ENCODE measurements at places on chromosomes 2 and 18.
A peak's percentile ranks its signal among the peaks of the same experiment; 100 is the strongest.

DNA sequence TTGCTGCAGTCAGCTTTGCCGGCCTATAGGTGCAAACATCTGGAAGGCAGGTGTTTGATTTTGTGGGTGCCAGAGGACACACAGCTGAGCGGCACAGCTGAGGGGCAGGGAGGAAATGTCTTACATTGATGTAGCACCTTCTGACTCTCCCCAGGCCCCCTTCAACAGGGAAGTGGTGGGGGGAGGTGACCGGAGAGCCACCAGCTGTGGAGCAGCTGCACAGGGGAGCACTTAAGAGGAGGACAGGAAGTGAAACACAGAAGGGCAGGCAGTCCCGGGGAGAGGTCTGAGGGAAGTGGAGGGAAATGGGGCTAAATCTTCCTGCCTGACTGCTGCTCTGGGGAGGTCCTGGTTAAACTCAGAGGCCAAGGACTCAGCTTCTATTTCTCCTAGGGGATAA is 409.1 kb downstream of the TNS1 start:
- H3K27ac ChIP-seq, result no peak overlapping the region
- no peaks in the 10 kb centered on the region for H3K4me1 ChIP-seq
- DNase-seq, result no peak
- no peaks in the 10 kb centered on the region for H3K27me3 ChIP-seq

DNA sequence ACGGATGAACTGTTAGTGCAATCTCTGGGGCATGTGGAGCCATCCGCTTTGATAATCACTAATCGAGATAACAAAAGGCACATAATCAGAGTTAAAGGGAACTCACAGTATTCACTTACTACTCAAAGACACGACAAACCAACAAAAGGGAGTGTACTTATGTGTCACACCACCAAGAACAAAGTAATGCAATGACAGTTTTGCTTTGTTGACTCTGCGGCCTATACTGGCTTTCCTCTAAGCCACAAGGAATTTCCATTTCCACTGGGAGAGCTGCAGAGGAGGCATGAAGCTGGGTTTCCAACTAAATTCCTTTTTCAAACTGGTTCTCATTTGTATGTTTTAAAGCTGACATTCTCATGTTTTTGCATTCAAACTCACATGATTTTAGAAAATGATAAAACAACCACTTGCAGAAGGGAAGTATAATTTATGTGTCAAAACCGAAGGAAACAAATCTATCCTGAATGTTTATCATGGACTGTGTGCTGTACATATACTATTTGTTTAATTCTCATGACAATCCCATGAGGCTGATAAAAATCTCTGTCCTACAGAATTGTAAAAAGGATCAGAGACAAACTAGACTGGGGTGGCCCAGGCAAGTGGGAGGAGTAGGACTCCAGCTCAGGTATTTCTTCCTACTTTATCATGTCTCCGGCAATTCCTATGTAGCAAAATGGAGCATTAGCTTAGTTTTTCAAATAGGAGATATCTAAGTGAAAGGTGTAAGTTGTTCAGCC is 149.6 kb upstream of the SMAD7 start:
- no peaks in the 10 kb centered on the region for H3K4me1 ChIP-seq
- no peaks in the 10 kb centered on the region for H3K36me3 ChIP-seq
- no peak overlapping the region for H3K4me3 ChIP-seq
- H3K27ac ChIP-seq, result no peak overlapping the region
- H3K27me3 ChIP-seq, result no peaks in the 10 kb centered on the region

GRCh38 chr2:207765547-207765946 is 4.2 kb downstream of the FZD5 start:
- H3K27ac ChIP-seq, result peak overlapping the region; percentile 93
- peak; percentile 79 for DNase-seq
- H3K27me3 ChIP-seq, result no peaks in the 10 kb centered on the region
- H3K4me3 ChIP-seq, result peak overlapping the region; percentile 4

DNA sequence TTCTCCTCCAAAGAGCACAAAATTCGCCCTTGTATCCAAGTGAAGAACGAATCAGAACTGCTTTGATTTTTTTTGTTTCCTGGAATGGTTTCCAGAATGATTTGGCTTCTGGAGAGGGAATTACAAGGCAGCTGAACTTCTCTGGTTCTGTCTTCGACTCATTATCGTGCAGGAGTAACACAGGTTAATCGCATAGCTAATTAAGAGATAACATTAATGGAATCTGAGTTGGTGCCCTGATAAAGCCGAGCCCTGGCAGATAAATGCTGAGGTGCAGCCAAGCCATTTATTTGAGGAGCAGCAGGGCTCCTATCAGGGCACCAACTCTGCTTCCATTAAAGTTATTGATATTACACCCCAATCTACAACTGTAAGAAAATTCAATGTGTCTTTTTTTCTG is 433.7 kb downstream of the ZNF521 start:
- H3K4me1 ChIP-seq, result no peaks in the 10 kb centered on the region
- no peaks in the 10 kb centered on the region for H3K27me3 ChIP-seq
- no peaks in the 10 kb centered on the region for H3K36me3 ChIP-seq
- no peak for DNase-seq

- H3K4me3 ChIP-seq, result no peak overlapping the region
- no peaks in the 10 kb centered on the region for H3K27me3 ChIP-seq
- no peak for DNase-seq
- no peak overlapping the region for H3K27ac ChIP-seq
Observed at GRCh38 chr18:66013969-66014368, 263.2 kb downstream of the CDH7 start.

GRCh38 chr2:22748909-22749308 is 636.1 kb upstream of the KLHL29 start:
- H3K4me1 ChIP-seq, result no peaks in the 10 kb centered on the region
- no peaks in the 10 kb centered on the region for H3K36me3 ChIP-seq
- no peak overlapping the region for H3K4me3 ChIP-seq
- H3K27me3 ChIP-seq, result no peaks in the 10 kb centered on the region
- DNase-seq, result no peak

DNA sequence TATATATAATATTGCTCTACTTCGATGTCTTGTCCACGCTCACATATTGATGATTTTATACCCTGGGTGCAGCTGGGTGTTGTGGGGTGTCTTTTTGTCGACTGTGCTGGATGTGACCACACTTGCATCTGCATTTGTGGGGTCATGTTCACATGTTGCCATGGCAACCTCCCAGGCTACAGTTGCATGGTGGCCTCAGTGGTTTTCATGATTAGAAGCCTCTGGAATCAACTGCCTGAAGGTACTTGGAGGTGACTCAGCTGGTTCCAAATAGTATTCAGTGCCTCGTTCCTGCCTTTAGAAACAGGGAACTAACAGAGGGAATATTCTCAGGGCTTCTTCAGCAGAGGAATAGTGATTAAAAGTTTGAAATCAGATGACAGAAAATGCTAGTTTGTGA is 166.3 kb upstream of the NYAP2 start:
- no peak for DNase-seq
- no peak overlapping the region for H3K4me3 ChIP-seq
- no peaks in the 10 kb centered on the region for H3K4me1 ChIP-seq

DNA sequence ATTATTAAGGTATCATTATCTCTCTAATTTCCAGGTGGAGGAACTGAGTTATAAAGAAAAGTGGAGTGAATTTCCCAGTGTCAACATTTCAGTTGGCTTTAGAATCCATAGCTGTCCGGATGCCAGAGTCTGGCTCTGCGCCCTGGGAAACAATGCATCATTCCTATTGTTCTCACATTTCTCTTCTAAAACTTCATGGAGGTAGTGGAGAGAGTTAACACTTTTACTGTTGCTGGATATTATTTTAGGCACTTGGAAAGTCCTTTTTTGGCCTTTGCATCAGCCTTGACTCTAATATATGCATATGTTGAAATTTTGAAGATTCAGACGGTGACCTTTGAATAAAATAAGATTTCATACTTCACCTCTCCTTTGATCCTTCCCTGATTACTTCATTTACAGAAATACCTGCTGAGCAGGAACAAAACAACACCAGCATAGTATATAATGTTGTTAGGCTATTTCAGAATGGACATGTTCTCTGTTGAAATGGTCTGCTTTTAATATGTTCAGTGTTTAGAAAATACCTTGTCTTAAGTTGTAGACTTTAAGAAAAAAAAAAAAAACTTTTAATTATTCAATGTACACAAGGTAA is 148.8 kb downstream of the EPHA4 start:
- H3K27me3 ChIP-seq, result no peaks in the 10 kb centered on the region
- H3K36me3 ChIP-seq, result no peaks in the 10 kb centered on the region
- DNase-seq, result no peak
- H3K4me1 ChIP-seq, result no peaks in the 10 kb centered on the region
- no peak overlapping the region for H3K27ac ChIP-seq
- H3K4me3 ChIP-seq, result no peak overlapping the region

GRCh38 chr2:28357055-28357454 is 35.6 kb upstream of the FOSL2 start:
- DNase-seq, result no peak
- no peaks in the 10 kb centered on the region for H3K36me3 ChIP-seq
- H3K27ac ChIP-seq, result no peak overlapping the region
- H3K4me3 ChIP-seq, result no peak overlapping the region

GRCh38 chr18:33585431-33585775 is 7.4 kb downstream of the ASXL3 start:
- no peak for DNase-seq
- H3K36me3 ChIP-seq, result no peaks in the 10 kb centered on the region
- no peaks in the 10 kb centered on the region for H3K4me1 ChIP-seq
- H3K27ac ChIP-seq, result no peak overlapping the region
- no peak overlapping the region for H3K4me3 ChIP-seq
- no peaks in the 10 kb centered on the region for H3K27me3 ChIP-seq

DNA sequence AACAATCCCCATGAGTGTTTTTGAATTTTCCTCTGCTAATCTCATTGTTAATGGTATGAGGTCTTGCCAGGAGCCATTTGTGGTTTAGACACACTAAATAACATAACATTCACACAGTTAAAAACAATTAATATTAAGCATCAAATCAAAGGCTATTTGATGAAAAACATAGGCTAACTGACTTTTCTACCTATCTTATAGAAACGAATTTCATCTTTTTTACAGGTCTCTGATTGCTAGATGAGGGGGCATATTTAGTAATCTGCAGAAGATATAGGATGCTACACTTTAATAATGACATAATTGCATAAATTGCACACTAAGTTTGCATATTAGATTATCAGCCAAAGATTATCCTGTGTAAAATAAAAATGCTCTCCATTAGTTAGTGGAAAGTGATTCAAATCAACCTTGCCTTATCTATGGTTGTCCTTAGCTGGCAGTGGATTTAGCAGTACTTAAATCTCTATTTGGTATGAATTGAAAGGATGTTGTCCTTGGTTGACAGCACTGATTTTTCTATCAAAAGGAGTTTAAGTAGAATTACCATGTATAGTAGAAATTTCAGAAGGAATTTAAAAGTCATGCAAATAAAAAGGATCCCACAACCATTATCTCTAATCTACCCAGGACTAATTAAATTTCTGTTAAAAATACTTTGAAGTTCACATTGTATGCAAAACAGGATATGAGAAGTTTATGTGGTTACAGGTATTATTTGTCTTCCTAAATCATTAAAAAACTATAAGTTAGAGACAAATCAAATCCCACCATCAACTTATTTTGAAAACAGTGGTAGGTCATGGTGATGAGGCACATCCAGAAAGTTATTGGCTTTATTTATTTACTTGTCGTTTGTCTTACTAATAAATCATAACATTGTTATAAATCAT is 50.6 kb upstream of the SPAG16 start:
- H3K4me1 ChIP-seq, result no peaks in the 10 kb centered on the region
- H3K27me3 ChIP-seq, result no peaks in the 10 kb centered on the region
- no peaks in the 10 kb centered on the region for H3K36me3 ChIP-seq
- DNase-seq, result no peak
- H3K4me3 ChIP-seq, result no peak overlapping the region
- no peak overlapping the region for H3K27ac ChIP-seq

DNA sequence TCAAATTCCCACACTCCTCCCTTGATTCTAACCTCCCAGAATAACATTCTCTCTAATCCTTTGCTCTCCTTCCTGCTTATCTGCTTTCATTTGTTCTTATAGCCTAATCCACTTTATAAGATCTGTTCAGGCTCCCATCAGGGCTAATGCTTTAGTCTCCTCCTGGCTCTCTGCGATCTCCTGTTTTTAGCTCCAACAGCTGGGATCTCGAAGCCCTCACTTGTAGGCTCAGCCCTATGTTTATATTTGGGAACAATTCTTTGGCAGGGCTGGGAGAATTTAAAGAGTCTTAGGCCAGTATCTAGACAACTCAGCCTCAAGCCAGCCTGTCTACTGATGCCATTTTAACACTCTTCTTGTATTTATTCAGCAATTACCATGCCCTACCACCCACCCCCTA is 27.2 kb upstream of the RAPH1 start:
- H3K27me3 ChIP-seq, result no peaks in the 10 kb centered on the region
- no peaks in the 10 kb centered on the region for H3K4me1 ChIP-seq

DNA sequence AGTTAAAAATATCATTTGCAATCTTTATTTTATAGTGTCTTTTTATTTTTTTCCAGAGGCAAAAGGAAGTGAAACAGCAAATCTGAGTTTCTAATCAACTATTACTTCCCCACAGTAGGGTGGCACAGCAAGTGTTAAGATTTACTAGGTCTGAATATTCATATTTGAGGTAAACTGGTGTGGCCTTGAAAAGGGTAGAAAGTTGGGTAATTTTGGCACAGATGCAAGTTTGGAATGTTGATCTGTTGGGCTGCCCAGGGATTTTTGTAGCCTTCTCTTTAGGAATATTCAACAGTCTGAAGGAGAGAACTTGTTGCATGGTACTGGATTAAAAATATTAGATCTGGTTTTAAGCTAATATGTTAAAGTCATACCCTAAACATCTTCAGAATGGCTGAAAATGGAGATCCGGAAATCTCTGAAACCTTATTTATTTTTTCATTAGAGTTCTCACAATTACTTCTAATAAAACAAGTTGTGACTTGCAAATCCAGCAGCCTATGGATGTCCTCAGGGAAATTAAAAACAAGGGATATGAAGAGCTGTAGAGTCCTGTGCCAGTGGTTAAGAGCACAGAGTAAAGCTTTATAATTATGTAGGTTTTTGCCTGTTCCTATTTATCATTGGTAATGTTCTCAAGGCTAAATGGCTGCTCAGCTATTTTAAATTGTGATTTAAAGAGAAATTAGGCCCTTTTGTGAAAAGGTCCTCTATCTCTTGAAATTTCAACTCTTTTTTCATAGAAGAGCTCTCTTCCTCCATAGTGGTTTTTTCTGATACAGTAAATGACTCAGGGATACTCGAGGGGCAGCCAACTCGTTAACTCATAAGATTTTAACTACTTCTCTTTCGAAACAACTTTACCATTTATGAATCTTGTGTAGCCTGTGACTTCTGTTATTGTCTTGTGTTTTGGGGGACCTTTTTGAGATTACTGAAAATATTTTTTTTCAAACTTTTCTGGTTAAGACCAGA is 11.0 kb downstream of the TANK start:
- no peaks in the 10 kb centered on the region for H3K36me3 ChIP-seq
- no peaks in the 10 kb centered on the region for H3K27me3 ChIP-seq
- H3K4me3 ChIP-seq, result no peak overlapping the region
- DNase-seq, result no peak

- peaks cover 7% of the 10 kb centered on the region for H3K4me1 ChIP-seq
- H3K27me3 ChIP-seq, result no peaks in the 10 kb centered on the region
- H3K36me3 ChIP-seq, result no peaks in the 10 kb centered on the region
- no peak overlapping the region for H3K4me3 ChIP-seq
- H3K27ac ChIP-seq, result no peak overlapping the region
- no peak for DNase-seq
Observed at GRCh38 chr2:205775097-205775877, 93.0 kb downstream of the NRP2 start.

- no peak overlapping the region for H3K4me3 ChIP-seq
- H3K4me1 ChIP-seq, result no peaks in the 10 kb centered on the region
- H3K27ac ChIP-seq, result no peak overlapping the region
- H3K27me3 ChIP-seq, result no peaks in the 10 kb centered on the region
- no peak for DNase-seq
Observed at GRCh38 chr2:107094450-107094986, 208.6 kb upstream of the ST6GAL2 start.
